ENCODE measurements at places on chromosomes 2 and 18.
A peak's percentile ranks its signal among the peaks of the same experiment; 100 is the strongest.

DNA sequence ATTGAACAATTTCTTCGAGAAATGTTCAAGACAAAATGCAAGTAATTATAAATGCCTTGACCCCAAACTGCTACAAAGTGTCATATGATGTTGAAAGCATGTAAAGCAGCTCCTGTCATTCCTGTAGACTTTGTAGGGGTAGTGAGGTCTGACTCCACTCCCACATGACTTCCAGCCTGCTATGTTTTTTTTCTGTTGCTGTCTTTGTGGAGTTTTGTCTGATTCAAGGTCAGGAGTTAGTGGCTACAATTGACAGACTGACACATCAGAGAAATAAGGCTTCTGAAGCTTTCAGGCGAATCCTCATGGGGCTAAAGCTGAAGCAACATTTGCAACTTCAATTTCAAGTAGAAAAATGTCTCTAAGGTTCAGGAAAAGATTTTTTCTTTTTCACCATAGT lies 63.9 kb upstream of the CCDC195 start:
- no peak for DNase-seq

DNA sequence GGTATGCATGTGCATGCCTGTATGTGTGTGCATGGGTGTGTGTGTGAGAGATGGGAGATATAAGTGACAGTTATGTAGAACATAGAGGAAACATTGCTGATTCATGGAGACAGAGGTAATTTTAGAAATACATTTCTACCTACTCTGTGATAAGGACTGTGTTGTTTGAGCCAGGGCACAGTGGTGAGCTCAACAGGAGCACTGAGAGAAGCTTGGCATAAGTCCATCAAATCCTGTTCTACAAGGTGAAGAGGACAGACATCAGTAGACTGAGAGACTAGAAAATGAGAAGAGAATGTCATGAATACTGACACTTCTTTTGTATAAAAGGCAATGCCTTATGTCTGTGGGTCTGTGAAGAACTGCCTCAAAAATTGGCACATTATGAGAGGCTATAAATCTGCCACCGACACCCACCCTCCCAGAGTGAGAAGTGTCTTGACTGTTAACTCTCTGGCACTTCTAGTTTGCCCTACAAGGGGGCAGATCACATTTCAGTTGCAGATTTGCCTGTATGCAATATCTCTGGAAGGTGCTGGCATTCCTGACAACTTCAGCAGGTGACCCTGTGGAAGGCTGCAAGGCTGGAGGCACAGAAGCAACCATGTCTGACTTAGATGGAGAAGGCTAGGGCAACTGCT lies 962.3 kb upstream of the NRXN1 start:
- DNase-seq, result no peak

GRCh38 chr18:7822435-7823331 lies 255.6 kb downstream of the PTPRM start:
- DNase-seq, result no peak

GRCh38 chr2:36785179-36785795 lies 88.8 kb downstream of the VIT start:
- DNase-seq, result peak; percentile 55

DNA sequence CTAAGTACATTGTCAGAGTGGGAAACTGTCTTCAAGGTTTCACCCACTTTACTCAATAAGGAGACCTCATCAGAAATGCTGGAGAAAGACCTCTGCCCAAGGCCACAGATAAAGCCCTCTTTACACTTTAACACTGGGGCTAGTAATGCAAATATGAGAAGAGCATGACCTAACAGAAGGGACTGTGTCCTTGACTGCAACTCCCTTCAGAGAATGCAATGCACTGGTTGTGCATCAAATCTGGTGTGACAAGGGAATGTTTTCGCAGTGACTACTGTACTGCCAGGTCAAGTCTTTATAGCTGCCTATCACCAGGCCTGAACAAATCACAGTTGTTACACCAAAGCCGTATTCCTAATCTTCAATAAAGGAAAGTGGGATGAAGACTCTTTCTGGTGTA lies 28.6 kb downstream of the CDH19 start:
- no peak for DNase-seq

- no peak for DNase-seq
Observed at GRCh38 chr18:24846138-24846537, 385.7 kb downstream of the HRH4 start.

GRCh38 chr2:203809084-203809521 lies 58.5 kb upstream of the CTLA4 start:
- DNase-seq, result no peak

DNA sequence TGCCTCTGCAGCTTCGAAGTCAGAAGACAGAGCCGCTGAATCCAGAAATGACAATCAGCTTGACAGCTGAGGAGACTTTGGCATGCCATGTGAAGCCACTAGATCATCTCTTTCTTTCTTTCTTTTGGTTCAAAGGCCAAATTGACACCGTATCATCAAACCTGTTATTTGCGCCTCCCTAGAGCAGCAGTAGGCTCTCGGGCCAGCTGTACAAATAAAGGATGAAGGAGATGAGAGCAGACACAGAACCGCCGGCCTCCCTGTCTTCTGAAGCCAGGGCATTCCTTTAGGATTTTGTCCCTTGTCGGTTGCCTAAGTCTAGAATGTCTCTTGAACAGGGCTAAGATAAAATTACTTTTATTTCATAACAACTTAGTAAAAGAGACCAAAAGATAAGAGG lies 36.8 kb downstream of the COL4A4 start:
- no peak for DNase-seq

- DNase-seq, result peak; percentile 3
Observed at GRCh38 chr2:196337208-196337953, 166.0 kb upstream of the STK17B start.

DNA sequence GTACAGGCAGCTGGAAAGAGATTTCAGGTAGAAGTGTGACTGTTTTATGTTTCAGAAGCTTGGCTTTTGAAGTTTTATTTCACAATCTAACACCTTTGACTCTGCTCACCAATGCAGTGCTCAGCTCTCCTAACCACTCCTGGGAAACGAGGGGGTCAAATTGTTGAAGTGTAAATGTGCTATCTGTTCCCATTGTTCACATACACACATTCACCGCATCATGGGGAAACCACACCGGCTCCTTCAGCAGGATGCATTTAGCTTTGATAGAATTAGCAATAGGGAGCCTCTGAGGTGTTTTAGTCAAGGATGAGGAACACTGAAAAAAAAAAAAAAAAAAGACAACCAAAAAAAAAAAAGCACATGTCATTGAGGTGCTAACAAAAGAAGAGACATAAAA lies 13.4 kb upstream of the DLGAP1 start:
- no peak for DNase-seq

GRCh38 chr18:77857678-77858655 lies 608.3 kb downstream of the GALR1 start:
- no peak for DNase-seq

DNA sequence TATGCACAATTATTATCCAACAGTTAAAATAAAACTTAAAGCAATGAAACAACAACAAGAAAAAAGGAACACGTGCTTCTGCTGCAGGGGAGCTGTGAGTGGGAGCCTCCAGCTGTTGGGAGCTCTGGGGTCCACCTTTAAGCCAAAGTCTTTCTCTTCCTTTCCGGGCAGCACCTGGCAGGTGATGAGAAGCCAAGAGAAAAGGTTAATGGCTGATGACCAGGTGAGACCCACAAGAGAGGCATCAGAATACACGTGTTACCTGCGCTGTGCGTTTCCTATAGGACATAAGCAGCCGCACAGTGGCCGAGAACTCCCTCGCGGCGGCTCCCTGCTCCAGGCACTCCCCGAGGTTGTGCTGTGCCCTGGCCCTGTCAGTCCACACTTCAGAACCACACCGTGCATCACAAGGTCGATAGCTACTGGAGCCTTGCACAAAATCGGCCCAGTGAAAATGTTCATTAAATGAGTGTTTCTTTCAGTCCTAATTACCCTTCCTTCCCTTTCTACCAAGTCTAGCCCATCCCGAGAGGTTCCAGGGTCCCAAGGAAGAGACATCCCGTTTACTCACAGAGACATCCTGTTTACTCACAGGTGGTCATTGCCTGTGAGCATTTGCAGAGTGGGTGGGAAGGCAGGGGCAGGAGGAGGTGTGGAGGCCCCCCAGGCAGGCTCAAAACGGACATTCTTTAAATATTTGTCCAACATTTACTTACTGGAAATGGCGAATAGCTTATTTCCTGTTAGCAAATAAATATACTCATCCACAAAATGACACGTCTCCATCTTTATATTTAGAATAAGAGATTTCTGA lies 44.9 kb upstream of the ASB18 start:
- no peak for DNase-seq

GRCh38 chr18:38940863-38941531 lies 1375.4 kb upstream of the CELF4 start:
- DNase-seq, result peak; percentile 29

DNA sequence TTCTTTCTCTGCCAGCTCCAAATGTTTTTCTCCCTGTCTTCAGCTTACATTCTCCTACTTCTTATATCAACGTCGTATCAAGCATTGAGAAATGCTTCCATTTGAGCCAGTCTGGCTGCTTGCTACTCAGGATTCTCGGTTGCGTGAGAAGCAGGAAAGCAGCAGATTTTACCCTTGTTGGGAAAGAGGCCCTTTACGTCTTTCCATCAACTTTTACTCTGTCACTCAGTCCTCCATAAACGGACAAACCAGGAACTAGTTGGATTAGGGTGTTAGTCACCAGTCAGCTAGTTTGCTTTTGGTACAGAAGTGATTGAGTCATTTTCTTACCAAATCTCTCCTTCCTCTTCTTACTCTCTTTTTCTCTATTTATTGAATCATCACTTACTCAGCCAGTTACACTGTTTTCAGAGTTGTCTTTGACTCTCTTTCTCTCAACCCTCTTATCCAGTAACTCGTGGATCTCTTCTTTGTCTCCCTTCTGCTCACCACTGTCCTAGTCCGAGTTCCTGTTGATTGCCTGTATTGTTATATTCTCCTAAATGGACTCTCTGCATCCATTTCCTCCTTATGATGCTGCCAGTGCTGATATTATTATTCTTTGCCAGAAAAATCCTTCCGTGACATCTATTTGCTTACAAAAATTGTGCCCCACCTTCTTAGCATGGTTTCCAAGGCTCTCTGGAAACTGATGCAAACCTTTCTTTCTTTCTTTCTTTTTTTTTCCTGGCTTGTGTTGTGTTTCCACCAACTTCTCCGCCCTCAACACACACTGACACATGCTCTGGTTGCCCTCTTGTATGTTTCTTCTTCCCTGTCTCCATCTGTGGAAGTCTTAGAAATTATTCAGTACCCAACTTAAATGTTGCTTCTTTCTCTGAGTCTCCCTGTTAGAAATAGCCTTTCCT lies 61.5 kb downstream of the VRK2 start:
- DNase-seq, result no peak

- DNase-seq, result no peak
Observed at GRCh38 chr2:206343816-206344215, 69.4 kb downstream of the ZDBF2 start.

All from stimulated activated CD4-positive, alpha-beta T cell treated with anti-CD3 and anti-CD28 coated beads, Interleukin-4, amount 100 ng/mL, for 4 hours (primary cell).